HTR-8/SVneo (cell line): ENCODE measurements at places on chromosomes 2 and 18.

DNA sequence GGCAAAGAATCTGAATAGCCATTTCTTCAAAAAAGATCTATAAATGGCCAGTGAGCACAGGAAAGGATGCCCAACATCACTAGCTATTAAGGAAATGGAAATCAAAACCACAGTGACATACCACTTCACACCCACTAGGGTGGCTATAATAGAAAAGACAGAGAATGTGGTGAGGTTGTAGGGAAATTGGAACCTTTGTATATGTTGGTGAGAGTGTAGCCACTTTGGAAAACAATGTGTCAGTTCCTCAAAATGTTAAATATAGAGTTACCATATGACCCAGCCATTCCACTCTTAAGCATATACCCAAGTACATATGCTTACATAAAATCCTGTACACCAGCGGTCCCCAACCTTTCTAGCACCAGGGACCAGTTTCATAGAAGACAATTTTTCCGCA is 152.8 kb downstream of the SMAD2 start:
- no peak for DNase-seq

DNA sequence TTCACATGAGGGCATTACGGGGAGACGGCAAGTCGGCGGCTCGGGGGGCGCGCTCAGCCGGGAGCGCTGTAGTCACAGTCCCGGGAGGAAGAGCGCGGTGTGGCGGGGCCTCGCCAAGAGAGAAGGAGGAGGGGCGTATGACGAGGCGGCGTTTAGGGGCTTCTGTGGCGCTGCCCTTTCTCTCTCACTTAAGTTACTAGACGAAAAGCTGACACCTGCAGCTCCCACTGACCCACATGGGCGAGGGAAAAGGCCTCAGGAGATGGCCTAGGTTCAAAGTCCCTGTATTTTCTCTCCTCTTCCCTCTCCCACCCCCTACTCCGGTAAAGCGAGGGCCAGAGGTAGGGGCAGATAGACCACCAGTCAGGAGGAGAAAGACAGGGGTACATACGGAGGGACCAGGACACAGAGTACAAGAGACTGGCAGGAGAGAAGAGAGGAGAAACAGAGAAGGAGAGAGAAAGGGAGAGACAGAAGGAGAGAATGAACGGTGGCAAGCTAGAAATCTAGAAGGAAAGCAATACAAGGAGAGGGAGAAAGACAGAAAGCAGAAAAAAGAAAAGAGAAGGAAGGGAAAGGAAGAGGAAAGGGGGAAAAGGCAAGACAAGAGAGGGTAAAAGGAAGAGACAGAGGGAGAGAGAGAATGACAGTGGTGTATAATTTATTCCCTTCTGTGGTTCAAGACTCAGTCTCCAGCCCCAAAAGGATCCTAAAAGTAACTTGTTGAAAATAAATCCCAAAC is 3.8 kb downstream of the SIX2 start:
- DNase-seq, result no peak

DNA sequence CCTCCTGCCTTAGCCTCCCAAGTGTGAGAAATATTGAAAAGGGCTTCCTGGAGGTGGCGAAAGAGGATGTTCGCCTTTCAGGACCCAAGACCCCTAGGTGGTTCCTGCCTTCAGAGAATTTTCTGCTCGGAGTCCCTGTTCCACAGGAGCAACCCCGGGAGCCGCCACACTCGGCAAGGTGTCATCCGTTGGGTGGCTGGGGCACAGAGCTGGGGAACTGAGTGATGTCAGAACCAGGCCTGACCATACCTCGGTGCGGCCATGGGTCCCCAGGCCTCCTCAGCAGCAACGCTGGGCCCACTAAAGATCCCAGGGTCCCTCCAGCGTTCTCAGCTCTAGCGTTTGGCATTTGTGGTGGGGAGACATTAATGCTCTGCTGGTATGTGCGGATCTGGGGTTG is 23.7 kb upstream of the TAF1B start:
- DNase-seq, result no peak

- DNase-seq, result no peak
Measured at GRCh38 chr18:27185025-27185763, at the start of gene CHST9. Gene CHST9 (minus strand): TSS chr18:27185308. CDS start chr18:27142809, 42,499 bp downstream.

DNA sequence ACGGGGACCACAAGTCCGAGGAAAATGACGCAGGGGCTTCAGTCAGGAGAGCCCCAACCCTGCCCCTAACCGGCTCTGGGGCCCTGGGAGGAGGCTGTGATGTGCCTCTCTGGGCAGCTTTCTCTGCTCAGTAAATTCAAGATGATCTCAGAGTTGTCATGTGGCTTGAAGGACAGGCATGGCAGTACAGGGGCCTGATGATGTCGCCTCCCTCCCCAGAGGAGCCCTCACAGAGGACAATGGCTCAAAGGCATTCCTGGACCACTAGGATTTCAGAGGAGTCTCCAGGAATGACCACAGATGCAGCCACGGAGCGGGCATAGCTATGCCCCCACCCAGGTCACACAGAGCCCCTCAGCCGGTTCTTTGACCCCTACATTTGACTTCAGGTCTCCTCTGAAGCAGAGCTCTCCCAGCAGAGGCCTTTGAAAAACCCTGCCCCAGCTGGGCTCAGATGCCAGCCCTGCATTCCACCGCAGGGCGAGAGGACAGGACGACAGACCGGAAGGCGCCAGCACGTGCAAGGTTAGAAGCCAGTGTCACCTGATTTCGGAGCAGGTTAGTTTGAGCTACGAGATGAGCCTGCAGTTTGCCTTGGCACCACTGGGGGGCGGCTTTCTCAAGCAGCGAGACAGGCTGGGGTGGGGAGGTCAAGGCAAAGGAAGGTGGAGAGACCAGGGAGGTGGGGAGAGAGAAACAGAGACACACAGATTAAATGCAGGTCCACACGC is 39.2 kb downstream of the BIN1 start:
- DNase-seq, result peak; percentile 64

GRCh38 chr2:211408483-211408891 is 852.1 kb downstream of the CPS1 start:
- no peak for DNase-seq

- DNase-seq, result no peak
Measured at GRCh38 chr2:18548621-18549020, 11.8 kb downstream of the RDH14 start.

DNA sequence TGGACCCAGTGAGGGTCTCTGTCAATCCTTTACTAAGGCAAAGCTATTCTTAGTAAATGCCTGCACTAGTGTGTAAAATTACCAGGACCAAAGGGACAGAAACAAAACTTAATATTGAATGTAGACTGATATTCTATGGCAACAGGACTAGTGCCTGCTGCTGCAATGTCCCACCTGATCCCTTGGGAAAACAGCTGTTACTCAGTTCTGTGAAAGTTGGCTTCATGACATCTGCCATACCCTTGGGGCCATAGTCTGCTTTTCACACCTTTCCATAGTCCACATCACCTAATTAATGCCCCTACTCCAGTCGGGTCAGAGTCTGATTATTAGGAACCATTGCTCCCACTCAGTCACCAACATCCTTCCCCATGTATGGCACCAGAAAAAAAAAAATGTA is 14.5 kb downstream of the DNAJC27 start:
- no peak for DNase-seq

DNA sequence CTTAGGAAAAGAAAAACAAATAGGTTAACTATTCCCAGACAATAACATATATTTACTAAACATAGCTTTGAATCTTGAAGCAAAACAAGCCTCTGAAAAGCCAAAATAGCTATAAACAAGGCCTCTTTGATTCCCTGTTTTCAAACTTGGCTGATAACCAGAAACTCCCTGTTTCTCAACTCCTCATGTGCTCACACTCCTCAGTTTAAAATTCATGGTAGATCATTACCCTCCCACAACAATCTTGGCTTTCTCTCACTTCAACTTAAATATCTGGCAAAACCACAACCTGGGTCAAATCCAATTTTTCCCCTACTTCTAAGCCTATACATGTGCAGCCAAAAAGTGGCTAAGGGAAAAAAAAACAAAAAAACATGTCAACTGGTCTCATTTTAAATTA is 15.6 kb downstream of the SUCLG1 start:
- DNase-seq, result no peak

DNA sequence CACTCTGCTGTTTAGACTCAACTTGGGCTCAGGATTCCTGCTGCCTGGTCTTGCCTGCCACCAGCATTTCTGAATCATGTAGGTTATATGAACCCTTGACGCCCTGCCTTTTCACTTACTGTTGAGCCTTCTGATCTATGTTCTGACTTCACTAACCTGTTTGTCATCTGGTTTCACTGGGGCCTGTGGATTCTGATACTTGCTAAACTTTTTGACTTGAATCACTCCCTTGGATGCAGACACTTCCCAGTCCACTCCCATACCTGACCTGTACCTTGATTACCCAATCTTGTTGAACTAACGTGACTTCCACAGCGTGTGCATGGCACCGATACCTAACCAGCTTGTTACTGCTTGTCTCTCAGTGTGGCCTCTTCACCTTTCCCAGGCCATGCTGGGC is 35.6 kb upstream of the SPAG16 start:
- DNase-seq, result no peak

DNA sequence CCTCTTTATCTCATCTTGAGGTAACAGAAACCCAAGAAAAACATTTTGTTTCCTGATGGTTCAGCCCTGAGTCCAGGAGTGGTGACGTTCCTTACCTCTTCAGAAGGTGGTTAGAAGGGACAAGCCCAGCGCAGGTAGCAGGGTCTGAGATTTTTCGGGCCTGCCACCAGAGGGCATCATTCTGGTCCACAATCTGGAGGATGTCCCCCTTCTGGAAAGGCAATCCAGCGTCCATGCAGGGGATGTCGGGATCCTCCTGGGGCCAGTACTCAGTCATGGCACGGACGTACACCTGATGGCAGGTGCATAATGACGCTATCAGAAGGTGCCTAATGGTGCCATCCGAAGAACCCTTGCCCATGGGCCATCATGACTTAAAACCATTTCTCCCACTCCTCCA is 17.7 kb downstream of the MPP4 start:
- peak; percentile 41 for DNase-seq

DNA sequence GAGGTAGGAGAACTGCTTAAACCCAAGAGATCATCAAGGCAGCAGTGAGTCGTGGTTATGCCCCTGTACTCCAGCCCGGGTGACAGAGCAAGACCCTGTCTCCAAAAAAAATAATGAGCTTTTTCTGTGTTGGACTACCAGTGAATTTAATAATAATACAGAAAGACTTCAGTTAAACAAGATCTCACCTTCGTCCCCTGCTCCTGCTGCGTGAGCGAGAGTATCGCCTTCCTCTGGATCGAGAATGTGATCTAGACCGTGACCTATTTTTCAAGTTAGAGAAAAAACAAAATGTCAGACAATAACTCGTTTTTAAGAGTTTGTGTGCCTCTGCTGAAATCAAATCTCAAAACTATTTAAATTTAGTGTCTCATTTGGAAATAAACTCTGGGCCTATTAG is 2.8 kb downstream of the SRSF7 start:
- DNase-seq, result no peak

DNA sequence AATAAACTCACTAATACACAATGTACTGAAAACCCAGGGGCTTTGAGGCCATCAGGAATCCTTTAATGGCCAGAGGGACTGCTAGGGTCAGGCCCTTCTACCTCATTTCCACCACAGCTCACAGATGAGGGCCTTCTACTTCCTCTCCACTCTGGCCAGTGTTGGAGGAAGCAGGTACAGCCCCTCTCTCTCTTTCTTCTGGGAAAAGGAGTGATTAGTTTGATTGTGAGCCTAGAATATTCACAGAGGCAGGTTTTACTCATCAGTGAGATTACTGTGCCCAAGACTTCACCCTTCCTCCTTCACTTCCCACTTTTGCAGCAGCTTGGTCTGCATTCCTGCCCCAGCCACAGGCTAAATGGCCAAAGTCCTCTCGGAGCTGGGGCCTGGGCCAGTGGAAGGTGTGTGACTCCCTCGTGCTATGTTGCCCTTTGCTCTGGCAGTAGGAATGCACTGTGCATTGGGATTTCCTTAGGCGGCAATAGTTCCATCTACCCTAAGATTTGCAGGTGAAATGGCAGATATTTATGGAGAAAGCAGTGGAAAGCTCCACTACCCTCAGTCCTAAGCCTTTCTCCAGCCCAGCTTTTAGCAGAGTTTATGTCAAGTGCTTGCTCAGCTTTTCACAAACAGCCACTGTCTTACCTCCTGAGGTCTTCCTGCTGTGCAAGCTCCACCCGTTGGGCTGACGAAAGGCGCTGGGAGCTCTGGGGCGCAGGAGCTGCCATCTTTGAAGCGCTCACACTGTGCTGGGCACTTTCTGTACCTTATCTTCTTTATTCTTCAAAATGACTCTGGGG is 36.2 kb upstream of the YES1 start:
- DNase-seq, result no peak
